ENCODE measurements at places on chromosomes 6 and 20. TPM values are rescaled to one million over a fixed set of nuclear protein-coding genes. Genes with fewer than 3 reads are reported as not detected.

FYN gene
- 30.0 TPM for total RNA-seq

TGM3 gene
- 0.25 TPM for total RNA-seq

PLCG1 gene
- 17.5 TPM for total RNA-seq

ERVFRD-1 gene
- 0.08 TPM for total RNA-seq

CRIP3 gene
- total RNA-seq, result 8.4 TPM

Measured in left lobe of liver (tissue), 2 donors.